Fibroblast of skin of abdomen (primary cell): ENCODE measurements at places on chromosomes 12 and 14.

DNA sequence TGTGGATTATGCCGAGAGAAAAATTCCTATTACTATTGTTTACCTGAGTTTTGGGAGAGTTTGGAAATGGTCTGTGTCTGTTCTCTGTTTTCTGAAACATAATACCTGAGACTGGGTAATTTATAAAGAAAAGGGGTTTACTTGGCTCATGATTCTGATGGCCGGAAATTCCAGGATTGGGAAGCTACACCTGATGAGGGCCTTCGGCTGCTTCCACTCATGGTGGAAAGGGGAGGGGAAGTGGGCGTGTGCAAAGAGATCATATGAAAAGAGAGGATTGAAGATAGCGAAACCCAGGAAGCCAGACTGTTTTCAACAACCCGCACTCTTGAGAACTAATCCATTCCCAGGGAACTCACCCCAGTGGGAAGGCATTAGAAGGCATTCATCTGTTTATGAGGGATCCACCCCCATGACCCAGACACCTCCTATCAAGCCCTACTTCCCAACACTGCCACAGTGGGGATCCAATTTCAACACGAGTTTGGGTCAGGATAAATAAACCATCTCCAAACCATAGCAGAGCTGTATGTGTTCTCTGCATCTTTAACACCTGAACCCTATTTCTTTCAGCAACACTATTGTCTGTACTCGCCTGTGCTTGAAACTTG is 51.1 kb downstream of the APAF1 start:
- DNase-seq, result no peak

- no peak for DNase-seq
Observed at GRCh38 chr14:102537981-102538601, 28.5 kb upstream of the ANKRD9 start.

- peak; percentile 91 for DNase-seq
Observed at GRCh38 chr12:93883436-93884154, 206.4 kb downstream of the CRADD start.

- DNase-seq, result no peak
Observed at GRCh38 chr12:65694130-65694529, 130.2 kb upstream of the HMGA2 start.

DNA sequence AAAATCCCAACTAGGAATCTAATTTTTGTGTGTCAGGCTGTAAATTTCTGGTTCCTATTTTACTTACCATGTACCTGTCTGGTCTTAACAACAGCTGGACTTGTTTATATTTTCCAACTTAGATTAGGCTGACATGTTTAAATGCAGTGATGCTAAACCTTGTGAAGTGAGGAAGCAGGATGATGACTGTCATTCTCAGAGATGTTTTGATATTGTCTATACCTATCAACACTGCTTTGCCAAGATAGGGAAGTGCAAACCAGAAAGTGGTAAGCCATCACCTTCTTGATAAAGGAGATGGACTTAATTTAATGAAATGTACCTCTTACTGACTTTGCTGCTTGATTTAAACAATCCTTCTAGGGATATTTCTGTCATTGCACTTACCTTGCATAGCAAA is 2.1 kb downstream of the BICD1 start:
- no peak for DNase-seq

DNA sequence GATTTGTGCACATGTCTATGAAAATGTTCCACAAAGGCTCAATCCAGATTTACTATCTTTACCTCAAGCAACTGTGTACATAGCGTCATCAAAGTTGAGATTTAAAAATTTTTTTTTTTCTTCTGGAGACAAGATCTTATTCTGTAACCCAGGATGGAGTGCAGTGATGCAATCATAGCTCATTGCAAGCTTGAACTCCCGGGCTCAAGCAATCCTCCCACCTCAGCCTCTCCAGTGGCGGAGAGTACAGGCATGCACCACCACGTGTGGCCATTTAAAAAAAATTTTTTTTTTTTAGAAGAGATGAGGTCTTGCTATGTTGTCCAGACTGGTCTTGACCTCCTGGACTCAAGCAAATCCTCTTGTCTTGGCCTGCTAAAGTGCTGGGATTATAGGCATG is 2.3 kb downstream of the COCH start:
- no peak for DNase-seq

- peak; percentile 96 for DNase-seq
Observed at GRCh38 chr14:35374263-35374712, 30.3 kb downstream of the NFKBIA start.

GRCh38 chr12:123041042-123041531 is 60.6 kb downstream of the ARL6IP4 start:
- DNase-seq, result no peak

GRCh38 chr12:21806255-21806654 is 31.7 kb upstream of the KCNJ8 start:
- no peak for DNase-seq

GRCh38 chr14:68165274-68165843 is 345.8 kb downstream of the RAD51B start:
- DNase-seq, result no peak

DNA sequence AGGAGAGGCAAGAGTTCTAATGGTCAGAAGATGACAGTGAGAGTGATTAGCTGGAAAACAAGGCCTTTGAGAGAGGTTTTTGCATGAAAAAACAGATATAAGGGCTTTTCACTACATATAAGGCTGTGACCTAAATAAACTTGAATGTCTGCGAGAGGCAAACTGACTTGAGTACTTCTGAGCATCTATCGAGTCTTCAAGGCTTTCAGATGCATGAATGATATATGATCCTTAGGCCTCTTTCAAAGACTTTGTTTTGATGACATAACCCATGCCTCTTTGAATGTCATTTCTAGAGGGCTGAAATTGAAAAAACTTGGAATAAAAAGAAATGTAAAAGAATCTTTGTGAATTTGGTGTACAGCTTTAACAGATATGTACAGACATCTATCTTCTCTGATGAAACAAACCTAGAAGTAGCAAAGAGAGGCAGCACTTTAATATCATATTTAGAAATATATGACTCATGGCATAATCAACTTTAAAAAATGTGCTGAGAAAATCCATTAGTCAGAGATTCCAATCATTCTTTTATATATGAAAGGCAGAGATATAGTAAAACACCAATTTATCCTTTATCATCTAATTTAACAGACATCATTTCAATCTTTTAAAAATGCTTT is 72.6 kb downstream of the PPM1H start:
- peak; percentile 55 for DNase-seq

DNA sequence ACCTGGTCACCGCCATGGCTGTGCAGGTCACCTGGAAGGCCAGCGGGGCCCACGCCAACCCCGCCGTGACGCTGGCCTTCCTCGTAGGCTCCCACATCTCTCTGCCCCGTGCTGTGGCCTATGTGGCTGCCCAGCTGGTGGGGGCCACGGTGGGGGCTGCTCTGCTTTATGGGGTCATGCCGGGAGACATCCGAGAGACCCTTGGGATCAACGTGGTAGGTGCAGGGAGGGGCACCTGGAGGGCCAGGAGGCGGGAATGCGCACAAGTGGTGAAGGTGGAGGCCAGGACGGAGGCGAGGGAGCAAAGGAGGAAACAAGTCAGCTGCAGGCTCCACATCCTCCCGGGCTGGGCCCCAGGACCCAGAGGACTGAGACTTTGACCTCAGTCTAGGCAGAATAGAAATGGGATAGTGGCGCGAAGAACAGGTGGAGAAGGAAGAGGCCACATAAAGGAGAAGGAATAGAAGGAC is 649 bp downstream of the AQP6 start:
- DNase-seq, result no peak

GRCh38 chr12:57358646-57359045 is 72.2 kb downstream of the R3HDM2 start:
- no peak for DNase-seq

- DNase-seq, result no peak
Observed at GRCh38 chr12:104291867-104292524, 11.5 kb upstream of the EID3 start.

- peak; percentile 90 for DNase-seq
Observed at GRCh38 chr12:52230364-52231281, 2.4 kb upstream of the KRT7 start.

DNA sequence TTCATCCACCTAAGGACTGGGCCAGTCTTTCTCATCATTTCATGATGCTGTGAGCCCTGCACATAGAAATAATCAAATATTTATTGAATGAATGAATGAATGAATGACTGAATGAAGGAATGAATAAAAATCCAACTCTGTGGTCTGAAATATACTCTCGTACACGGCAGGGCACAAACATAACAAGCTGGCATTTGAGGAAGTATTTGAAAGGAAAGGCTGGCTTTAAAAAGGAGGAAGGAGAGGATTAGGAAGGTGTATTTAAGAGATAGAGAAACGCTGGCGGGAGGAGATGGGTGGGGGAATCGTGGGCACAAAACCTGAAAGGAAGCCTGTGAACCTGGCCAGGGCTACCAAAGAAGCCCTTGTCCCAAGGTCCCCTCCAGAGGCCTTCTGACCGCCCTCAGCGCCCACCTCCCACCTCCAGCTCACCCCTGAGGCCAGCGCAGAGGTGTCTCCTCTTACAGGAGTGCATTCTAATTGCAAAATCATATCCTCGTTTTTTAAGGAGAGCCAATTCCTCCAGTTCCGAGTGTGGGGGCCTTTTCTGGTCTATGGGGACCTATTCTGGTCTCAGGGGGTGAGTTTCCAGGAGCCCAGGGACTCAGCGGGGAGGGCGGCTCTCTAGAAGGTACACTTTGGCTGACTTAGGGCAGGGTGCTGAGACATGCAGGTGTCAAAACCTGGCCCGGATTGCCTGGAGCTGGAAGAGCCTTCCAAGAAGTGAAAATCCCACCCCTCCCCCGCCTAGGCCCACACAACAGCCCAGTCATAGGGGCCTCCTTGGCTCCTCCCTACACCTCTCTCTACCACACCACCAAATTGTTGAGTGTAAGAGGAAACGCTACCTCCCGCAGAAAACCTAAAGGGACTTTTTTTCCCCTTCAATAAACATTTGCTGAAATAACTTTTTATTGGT is 8.7 kb upstream of the JDP2 start:
- no peak for DNase-seq

DNA sequence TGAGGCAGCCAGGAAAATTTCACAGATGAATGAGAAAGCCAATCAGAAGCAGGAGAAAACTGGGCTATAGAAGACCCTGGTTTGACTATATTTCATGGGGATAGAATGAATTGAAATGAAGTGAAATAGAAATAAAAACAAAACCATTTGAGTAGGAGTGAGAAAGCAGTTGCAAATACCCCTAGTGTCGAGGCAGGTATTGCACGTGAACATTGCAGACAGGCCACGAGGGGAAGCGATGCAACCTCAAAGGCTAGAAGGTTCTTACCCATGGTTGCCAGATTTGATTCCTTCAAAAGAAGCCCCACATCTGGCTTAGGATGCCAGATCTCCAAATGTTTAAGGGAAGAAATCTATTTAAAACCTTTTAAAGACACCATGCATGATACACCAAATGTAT is 648.9 kb downstream of the VRK1 start:
- no peak for DNase-seq

DNA sequence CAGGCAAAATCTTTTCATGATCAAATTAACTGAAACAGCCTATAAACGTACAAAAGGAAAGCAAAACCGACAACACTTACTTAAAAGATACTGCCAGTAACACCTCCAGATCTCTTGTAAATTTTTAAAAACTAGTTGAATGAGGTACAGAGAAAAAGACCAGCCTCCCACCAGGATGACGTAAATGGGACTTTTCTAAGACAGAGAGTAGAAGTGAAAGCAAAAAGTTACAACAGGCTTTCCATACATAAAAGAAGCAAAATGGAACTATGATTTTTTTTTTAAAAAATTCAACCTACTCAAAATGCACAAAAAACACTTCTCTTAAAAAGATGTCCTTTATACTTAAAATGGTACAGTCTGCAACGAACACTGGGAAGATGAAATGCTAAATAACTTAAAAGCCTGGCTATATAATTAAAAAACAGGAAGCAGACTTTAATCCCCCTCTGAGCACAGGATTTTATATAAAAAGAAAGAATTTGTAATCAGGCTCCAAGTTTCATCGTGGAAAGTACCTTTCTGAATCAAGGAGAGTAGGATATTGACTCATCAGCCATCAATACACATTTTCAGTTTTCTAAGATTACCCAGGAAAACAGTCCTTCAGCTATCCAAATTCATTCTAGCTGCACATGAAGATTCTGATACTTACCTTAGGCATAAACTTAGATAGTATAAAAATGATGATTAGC is 14.2 kb upstream of the MYO1A start:
- DNase-seq, result no peak

DNA sequence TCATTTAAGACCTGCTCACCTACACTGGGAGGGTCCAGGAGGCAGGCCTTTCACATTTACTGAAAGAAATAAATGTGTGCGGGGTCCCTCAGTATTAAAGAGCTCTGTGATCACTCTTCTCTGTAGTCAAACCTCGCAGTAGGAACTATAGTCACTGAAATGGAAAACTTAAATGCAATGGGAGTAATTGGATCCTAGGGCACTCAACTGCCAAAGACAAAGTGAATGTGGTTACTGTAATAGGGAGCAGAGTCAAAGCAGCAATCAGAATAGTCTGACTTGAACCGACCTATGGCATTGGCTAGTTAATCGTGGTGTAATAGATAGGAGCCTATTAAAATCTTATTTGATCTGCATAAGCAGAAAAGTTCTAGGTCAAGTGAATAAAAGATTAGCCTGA is 26.6 kb upstream of the DYRK2 start:
- DNase-seq, result no peak

DNA sequence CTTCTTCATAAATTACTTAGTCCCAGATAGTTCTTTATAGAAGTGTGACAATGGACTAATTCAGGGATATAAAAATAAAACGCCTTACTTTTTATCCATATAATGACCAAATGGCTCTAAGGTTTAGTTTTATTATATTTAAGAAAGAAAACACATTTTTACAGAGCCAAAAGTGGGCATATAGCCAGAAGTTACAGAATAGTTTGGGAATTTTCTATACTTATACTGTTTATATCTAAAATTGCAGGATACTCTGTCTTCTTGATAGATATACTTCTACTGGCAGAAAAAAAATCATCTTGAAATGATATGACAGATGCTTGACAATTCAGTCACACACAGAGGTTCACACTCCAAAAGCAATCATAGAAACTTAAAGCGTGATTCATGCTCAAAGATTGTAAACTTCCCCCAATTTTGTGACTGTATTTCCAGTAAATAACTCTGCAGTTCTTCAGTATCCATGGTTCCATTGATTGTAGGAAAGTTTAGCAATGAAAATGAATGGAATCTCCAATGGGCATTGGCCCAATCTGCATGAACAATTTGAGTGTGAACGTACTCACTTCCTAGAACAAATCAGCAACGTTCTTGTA is 307.8 kb downstream of the NOVA1 start:
- peak; percentile 78 for DNase-seq

DNA sequence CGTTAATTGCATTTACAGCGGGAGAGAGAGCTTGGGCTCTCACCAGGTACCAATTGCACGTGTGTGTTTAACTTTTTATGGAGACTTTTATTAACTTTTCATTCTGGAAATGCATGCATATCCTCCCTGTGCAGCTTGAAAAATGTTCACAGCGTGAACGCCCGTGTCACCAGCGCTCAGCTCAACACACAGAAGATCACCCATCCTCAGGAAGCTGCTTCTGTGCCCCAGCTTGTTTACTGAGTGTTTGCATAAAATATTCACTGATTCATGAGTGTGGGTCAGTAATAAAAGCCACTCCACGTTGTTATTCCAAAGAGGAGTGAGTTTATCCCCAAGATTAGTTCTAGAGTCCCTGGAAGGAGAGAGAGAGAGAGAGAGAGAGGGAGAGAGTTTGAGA is 75.5 kb upstream of the FZD10 start:
- no peak for DNase-seq
